ENCODE measurements at places on chromosomes 12 and 14.
A peak's percentile ranks its signal among the peaks of the same experiment; 100 is the strongest.

DNA sequence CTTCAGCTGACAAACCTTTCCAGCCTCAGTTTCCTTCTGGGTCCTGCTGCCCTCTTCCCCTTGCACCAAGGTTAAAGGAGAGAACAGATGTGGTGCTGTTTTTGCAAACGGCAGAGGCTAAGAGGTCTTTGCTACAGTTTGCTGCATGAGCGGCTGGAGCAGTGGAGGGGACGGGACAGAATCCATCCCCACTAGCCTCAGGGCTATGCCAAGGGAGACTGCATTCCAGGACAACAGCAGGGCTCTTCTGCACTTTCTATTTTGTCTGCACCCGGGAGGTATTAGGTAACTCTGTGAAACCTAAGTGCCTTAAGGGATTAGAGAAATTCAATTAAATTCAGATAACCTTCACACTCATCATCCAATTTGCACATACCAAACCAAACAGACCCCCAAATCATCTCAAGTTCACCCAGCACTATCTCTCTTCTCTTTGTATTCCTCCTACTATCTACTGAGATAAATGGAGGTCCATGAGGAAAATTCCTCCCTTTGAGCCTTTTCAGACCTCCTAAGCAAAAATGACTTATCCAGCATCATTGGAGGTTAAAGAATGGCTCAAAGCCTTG, 103.8 kb upstream of the VRK1 start:
- no peak for DNase-seq

GRCh38 chr12:56978397-56979138, 21.2 kb upstream of the RDH16 start:
- DNase-seq: no peak

- DNase-seq: no peak
Measured at GRCh38 chr12:5511644-5512600, 80.0 kb downstream of the NTF3 start.

DNA sequence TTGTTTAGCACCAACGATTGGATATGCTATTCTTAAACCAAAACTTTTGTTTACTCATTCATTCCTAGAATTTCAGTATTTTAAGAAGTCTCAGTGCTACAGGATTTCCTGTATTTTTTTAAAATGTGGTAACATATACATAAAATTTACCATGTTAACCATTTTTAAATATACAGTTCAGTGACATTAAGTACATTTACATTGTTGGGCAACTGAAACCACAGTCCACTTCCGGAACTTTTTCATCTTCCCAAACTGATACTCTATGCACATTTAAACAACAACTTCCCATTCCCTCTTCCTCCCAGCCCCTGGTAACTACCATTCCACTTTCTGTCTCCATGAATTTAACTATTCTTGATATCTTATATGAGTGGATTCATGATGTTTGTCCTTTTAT, 30.3 kb downstream of the PDE3A start:
- no peak for DNase-seq

DNA sequence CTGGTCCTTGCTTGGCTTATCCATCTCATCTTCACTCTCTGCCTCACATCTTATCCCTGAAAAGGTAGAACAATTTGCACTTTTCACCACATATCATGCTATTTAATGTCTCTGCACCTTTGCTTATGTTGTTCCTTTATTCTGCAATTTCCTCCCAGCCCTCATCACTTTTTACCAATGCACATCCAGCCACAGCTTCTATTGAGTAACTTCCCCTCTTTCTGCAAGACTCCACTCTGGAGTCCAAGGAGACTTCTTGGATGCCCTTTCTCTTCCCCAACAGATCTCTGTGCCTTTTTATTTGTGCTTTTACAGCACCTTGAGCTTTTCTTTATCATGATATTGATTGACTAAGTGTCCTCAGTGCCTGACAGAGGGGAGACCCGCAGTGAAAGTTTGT, 797.1 kb downstream of the VRK1 start:
- no peak for DNase-seq

DNA sequence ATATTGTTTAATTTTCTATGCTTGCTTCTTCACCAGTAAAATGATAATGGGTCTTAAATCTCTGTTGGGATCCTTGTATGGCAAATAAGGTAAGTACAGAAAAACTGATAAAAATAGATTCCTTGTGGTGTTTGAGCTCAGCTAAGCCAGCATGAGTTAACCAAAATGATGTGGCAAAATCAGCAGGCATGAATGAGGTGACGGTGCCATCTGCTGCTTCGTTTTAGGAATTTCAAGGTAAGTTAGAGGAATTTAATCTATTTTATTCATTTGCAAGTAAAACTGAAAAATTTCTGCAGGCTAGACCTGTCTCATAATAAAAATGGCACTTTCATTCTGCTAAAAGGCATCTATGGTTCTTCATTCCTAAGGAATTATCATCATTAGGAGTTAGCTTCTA, 10.0 kb upstream of the CLEC7A start:
- DNase-seq: peak; percentile 10

DNA sequence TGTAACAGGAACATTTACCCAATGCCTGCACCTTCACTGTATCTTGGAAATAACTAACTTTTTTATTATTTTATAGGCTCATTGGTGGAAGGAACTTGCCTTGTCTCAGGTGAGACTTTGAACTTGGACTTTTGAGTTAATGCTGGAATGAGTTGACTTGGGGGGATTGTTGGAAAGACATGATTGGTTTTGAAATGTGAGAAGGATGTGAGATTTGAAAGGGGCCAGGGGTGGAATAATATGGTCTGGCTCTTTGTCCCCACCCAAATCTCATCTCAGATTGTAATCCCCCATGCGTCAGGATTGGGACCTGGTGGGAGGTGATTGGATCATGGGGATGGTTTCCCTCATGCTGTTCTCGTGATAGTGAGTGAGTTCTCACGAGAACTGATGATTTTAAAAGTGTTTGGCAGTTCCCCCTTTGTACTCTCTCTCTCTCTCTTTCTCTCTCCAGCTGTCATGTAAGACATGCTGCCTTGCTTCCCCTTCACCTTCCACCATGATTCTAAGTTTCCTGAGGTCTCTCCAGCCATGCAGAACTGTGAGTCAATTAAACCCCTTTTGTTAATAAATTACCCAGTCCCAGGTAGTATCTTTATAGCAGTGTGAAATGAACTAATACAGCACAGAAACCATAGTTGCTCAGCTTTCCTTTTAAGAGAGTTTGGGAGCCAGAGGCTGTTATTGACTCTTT, 244.1 kb downstream of the BTG1 start:
- no peak for DNase-seq

DNA sequence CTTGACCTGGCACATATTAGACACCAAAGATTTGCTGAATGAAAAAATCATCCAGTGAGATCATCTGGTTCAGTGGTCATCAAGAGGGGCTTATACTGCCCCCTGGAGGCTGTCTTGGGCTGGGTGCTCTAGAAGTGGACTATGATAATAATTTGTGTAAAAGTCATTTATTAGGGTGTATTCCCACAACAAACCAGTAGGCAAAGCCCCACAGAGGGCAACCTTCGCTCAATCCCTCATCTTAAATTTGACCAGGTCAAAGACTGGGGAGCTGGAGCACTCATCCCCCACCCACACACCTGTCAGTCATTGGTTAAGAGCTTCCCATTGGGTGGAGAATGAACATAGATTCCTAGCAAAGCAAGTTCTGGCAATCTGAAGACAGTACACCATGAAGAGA, 20.0 kb upstream of the FICD start:
- DNase-seq: no peak

GRCh38 chr12:104636496-104636895, 179.7 kb downstream of the CHST11 start:
- no peak for DNase-seq

- DNase-seq: no peak
Measured at GRCh38 chr12:127515941-127516340, 751.0 kb upstream of the TMEM132C start.

DNA sequence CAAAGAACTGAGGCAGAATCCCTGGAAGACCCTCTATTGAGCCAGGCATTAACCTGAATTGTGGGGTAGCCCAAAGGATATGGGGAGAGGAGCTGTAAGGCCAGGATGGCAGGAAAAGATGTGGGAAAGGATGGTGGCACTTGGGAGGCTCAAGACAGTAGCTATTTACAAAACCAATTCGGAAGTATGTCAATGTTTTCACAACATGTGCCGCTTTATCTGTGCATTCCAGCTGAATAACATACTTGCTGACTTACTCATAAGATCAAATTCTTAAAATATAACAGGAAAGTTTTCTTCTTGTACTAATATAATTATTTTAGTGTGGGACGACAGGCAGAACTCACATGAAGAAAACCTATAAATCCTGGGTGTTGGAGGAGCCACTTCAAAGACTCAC, 10.6 kb downstream of the BBS10 start:
- no peak for DNase-seq

- DNase-seq: no peak
Measured at GRCh38 chr14:80425686-80426085, 214.4 kb upstream of the DIO2 start.

GRCh38 chr12:46219132-46219876, 49.5 kb downstream of the SLC38A1 start:
- DNase-seq: no peak

- DNase-seq: no peak
Measured at GRCh38 chr14:86464341-86464740, 934.4 kb downstream of the FLRT2 start.

- no peak for DNase-seq
Measured at GRCh38 chr12:57452181-57452936, 2.7 kb upstream of the INHBE start.

DNA sequence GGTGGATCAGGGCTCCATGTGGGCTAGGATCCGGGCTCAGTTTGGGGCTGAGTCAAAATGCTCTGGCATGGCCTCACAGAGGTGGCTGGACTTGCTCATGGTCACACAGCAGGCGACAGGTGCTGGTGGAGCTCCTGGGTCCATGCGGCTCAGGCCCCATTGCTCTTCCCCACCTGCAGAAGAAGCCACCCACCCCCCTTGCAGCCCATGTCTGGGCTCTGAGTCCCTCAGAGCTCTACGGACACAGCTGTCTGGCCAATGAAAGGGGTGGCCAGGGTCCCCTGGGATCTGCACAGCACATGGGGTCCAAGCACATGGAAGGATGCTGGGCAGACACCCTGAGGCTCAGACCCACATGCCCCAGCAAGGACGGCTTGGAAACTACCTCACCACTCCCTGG, 17.0 kb upstream of the C14orf180 start:
- DNase-seq: no peak

- no peak for DNase-seq
Measured at GRCh38 chr14:103140316-103141109, 17.3 kb downstream of the TNFAIP2 start.

GRCh38 chr12:56071648-56072047, 8.3 kb upstream of the ERBB3 start:
- no peak for DNase-seq

DNA sequence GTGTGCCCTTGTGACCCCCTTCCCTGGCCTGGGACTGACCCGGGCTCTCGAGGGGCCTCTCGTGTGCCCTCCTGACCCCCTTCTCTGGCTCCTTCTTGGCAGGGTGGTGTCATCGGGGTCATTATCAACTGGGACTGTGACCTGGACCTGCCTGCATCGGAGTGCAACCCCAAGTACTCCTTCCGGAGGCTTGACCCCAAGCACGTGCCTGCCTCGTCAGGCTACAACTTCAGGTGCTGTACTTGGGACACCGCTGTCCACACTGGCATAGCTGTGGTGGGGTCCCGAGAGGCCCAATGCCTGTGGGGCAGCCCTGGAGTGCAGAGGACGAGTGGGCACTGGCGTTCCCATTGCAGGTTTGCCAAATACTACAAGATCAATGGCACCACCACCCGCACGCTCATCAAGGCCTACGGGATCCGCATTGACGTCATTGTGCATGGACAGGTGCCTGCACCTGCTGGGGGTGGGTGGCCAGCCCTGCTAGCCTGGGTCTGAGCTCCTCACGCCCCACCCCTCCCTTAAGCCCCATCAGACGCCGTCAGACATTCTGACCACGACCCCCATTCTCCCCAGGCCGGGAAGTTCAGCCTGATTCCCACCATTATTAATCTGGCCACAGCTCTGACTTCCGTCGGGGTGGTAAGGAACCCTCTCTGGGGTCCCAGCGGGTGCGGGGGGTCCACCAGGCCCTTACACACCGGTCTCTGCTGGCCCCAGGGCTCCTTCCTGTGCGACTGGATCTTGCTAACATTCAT, 2.5 kb downstream of the P2RX2 start:
- DNase-seq: no peak

DNA sequence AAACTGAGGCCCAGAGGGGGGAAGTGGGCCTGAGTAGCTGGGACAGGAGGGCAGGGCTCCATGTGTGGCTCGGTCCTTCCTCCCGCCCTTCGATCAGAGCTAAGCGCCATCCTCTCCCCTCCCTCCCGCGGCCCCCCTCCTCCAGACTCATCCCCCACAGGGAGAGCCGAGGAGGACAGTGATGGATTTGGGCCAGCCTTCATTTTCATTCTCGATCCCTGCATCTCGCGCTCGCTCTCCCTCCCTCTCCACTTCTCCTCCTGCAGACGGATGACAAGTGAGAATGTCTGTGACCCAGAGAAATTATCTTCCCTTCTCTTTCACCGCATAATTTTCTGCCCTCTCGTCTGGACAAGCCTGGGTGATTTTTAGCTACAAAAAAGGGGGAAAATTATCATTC, 183.3 kb downstream of the RBM19 start:
- no peak for DNase-seq

GRCh38 chr12:24788886-24789285, 160.0 kb downstream of the BCAT1 start:
- no peak for DNase-seq

DNA sequence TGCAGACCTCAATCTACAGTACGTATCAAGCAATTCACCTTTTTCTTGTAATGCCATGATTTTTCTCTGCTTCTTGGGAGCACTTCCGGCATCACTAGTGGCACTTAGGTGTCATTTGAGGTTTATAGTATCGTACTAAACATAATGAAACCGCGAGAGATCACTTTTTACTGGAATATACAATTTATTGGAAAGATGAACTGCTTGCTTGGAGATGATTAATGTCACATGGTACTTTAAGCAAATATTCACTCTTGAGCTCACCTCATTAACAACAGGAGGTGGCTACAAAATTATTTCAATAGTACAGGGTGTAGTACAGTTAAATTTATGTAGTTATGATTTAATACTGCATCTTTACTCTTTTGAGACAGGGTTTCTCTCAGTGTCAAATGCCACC, 11.5 kb downstream of the FUT8 start:
- no peak for DNase-seq

DNA sequence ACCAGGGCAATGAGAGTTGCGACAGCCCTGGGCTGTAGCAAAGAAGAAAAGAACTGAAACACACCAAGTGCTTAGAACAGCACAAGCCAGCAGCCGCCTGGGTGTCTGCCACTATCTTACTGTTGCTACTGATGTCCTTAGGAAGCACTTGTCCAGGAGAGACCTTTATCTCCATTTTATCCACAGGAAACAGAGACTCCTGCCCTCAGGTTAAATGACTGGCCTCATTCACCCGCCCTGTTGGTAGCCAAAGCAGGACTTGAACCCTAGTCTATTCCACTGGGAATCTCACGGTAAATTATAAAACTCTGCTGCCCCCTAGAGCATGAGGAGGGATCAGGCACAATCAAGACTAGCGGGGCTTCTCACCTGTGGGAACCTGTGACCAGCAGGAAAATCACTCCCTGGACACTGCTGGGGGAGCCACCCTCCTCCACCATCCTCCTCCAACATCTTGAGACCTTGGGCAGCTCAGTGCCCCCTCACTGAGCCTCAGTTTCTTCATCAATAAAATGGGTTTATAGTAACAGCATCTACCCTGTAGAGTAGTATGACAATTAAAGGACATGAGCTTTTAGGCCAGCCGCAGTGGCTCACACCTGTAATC, 20.5 kb upstream of the TESC start:
- DNase-seq: no peak

Measured in activated CD4-positive, alpha-beta T cell treated with anti-CD3 and anti-CD28 coated beads, Interleukin-2, amount 50 U/mL, for 24 hours (primary cell).